Fibroblast of skin of right quadriceps (primary cell): ENCODE measurements at places on chromosomes 4 and X.

DNA sequence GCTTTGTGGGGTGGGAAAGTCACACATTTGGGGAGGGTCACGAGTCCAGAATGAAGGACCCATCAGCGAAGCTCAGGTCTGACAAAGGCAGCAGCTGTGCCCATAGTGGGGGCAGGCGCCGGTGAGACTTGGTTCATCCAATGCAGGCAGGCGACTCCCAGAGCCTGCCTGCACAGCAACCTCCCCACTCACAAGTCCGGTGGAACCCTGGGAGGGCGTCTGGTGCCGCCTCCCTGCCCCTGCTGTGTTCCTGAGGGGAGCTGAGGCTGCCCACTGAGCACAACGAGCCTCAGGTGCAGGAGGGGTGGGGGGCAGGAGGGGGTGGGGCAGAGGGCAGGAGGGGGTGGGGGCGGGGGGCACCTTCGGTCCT, 13.7 kb downstream of the LRPAP1 start:
- DNase-seq, result no peak

GRCh38 chr4:147733716-147734344, 1.9 kb downstream of the ARHGAP10 start:
- peak; percentile 57 for DNase-seq

DNA sequence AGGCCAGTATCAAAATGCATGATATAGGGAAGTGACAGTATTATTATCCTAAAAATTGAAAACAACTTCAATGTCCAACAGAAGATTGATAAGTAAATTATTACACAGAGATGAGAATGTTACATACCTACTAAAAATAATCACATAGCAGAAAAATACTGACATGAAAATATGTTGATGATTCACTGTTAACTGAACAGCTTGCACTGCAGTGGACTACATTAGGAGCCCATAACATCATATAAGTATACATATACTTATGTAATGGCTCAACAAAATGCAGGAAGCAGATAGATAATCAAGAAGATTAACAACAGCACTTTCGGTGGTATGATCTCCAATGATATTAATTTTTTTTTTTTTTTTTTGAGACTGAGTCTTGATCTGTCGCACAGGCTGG, 7.1 kb downstream of the CLOCK start:
- peak; percentile 14 for DNase-seq

DNA sequence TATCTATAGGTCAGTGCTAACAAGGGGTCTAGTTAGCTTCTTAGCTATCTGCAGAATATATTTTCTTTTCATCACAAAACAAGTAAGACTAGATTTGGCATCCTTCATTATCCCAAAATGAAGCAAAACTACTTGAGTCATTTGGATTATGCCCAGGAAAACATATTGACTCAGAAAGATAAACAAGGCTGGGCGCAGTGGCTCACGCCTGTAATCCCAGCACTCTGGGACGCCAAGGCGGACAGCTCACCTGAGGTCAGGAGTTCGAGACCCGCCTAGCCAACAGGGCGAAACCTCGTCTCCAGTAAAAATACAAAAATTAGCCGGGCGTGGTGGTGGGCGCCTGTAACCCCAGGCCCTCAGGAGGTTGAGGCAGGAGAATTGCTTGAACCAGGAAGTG, 18.0 kb upstream of the MND1 start:
- peak; percentile 6 for DNase-seq

GRCh38 chrX:34653811-34654210, 3.3 kb downstream of the TMEM47 start:
- peak; percentile 0 for DNase-seq

DNA sequence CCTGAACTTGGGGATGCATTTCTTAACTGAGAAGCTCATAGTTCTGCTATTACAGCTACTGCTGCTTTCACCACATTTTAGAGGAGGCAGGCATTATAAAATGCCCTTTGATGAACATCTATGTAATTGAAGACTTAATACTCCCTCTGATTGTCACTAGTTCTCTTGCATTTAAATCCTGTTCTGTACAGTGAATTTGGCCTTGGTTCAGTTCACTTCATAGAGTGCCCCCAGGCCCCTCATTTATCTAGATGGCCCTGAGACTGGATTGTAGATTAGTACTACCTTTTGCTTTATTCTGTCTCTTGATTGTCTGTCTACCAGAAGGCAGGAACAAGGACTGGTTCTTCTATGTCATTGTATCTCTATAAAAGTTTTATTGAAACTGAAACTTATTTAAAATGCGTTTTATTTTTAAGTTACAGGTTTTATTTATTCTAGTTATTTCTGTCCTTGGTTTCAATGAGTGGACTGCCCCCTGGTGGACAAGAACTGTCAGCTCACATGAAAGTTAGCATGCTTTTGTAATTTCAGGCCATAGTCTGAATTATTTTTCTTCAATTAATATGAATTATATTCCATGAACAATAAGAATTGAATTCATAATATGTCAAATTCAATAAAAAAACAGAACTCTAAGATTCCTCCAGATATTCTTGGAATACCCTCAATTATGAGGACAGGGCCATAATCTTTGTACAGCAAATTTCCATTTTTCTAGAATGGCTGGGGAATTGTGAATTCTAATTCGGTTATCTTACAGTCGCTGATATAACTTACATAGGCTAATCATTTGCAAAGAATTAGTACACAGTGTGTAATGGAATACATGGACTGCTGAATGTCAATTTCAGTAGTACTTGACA, 47.2 kb upstream of the TMEM33 start:
- peak; percentile 31 for DNase-seq

DNA sequence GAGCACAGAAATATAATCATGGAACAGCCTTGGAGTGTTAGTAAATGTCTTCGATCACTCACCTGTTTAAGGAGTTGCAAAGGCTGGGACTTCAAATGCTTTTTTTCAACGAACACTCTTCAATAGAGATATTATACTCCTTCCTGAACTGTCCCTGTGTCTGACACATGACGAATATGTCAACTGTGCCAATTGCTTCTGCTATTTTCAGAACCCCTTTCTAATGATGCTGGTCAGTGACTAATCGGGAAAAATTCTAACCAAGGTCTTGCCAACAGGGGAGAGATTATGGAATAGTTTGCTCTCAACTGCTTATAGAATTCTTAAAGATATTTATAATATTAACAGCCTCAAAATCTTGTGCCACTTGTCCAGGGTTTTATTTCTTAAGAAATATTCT, 8.5 kb upstream of the KLHL34 start:
- DNase-seq, result peak; percentile 17

GRCh38 chr4:61877893-61878292, 677.8 kb downstream of the ADGRL3 start:
- no peak for DNase-seq

DNA sequence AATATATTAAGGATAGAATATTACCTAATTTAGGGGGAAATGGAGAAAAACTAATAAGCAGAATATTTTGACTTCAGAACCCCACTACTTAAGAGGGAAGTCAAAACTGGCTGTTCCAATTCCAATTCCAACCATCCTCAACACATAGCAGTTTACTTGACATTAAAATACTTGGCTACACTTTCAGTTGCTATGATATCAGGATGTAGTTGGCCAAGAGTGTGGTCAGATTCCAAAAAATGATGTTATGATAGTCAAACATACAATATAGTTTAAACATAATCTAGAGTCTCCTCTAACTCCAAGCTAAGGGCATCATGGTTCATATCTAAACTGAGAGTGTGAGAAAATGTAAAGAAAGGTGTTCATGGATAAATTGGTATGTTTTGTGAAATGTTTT, 16.5 kb upstream of the SMIM14 start:
- DNase-seq, result no peak

DNA sequence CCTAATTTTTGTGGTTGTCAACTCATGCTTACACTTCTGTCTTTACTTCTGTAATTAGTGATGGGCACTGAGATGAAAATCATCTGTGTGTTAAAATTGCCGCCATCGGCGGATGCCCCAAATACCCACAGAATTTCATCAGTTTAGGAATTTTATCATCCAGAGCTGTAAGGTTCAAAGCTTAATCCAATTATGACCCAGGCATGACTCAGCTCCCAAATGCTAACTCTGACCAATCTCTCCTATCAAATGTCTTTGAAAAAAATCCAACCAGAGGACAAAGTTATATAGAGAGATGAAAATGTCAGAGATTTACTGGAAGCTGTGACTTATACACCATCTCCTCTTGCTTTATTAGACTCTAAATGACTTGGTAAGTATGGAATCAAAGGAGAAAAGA, 1048.7 kb upstream of the PRKX start:
- DNase-seq, result peak; percentile 2

DNA sequence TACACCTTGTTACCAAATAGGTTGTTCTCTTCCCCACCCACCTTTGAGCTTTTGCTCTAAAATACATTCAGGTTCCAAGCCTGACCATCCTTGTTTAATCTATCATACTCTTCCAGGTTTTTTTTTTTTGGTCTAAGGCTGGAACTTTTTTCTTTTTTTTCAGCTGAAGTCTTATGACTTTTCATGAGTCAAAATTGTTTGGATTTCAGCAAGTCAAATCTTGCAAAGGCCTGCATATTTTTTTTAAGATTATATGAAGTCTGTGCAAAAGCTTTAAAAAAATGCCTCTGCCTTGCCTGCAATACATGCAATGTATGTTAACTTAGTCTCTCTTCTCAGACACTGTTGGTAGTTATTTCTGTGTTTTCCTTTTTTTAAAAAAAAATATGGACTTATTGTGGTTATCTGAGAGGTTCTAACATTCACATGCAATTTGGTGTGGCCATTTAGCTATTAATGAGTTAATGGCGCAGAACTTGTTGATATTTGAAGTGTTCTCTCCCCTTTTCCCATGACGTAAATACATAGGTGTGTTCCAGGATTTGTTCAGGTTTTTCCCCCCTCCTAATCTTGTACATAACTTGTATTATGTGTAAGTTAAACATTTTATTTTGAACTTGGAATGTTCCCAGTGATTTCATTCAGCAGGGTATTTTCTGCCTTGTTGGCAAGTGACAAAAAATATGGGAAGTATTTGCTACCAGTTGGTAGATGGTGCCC, 58.7 kb downstream of the CCKAR start:
- no peak for DNase-seq
